ENCODE measurements at places on chromosomes 3 and 15.

- no peak for DNase-seq
Measured at GRCh38 chr3:63304421-63304820, 26.3 kb downstream of the SYNPR start.

DNA sequence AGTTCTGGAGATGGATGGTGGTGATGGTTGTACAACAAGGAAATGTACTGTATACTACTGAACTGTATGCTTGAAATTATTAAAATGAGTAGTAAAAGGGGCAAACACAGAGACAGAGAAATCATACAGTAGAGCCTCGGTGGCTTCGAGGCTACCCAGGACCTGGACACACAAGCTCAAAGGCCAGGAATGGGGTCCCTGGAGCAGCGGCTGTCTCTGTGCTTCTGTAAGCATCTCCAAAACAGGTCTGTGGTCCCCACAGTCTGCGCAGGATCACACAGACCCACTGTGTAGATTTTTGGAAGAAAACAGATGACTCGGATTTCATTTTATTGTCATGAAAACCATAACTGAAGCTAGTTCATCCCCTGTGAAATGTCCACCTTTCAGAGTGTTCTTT lies 39.7 kb downstream of the PGPEP1L start:
- no peak for DNase-seq

DNA sequence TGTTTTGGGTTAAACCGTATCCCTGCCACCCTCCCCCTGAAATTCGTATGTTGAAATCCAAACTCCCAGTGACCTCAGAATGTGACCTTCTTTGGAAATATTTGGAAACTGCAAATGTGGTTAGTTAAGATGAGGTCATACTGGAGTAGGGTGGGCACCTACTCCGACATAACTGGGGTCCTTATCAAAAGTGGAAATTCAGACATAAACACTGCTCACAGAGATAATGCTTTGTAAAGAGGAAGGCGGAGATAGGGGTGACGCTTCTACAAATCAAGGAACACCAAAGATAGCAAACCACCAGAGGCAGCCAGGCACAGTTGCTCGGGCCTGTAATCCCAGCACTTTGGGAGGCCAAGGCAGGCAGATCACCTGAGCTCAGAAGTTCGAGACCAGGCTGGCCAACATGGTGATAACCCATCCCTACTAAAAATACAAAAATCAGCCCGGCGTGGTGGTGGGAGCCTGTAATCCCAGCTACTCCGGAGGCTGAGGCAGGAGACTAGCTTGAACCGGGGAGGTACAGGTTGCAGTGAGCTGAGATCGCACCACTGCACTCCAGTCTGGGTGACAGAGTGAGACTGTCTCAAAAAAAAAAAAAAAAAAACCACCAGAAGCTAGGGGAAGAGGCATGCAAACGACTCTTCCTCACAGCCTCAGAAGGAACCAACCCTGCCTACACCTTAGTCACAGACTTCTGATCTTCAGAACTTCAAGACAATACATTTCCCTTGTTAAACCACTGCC lies 51.1 kb upstream of the CHD2 start:
- peak; percentile 43 for DNase-seq

GRCh38 chr3:52269776-52270175 lies 8.7 kb downstream of the WDR82 start:
- DNase-seq: no peak

DNA sequence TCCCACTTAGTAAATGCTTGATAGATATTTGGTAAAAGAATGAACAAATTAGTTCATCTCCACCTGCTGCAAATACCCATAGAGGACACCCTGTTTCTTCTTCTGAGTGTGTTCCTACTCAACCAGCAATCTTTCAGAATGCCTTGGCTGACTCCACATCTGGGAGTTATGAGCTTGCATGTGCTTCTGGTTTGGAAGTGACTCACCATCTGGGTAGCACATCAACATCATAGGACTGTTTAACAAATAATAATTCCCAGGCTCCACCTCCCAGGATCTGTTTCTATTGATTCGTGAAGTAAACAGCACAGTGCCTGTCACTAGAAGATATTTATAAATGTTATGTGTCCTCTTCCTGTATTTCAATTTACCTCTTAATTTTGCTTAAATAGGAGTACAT lies 580.1 kb downstream of the ROBO2 start:
- DNase-seq: no peak

- no peak for DNase-seq
Measured at GRCh38 chr15:94233441-94233840, 2.1 kb downstream of the MCTP2 start.

- DNase-seq: no peak
Measured at GRCh38 chr3:134034005-134034785, 4.5 kb upstream of the SLCO2A1 start.

GRCh38 chr3:151371526-151371925 lies 13.0 kb downstream of the P2RY12 start:
- DNase-seq: no peak

- DNase-seq: no peak
Measured at GRCh38 chr3:37723585-37723984, 138.1 kb upstream of the CTDSPL start.

- no peak for DNase-seq
Measured at GRCh38 chr3:184284696-184285095, 8.9 kb downstream of the ECE2 start.

DNA sequence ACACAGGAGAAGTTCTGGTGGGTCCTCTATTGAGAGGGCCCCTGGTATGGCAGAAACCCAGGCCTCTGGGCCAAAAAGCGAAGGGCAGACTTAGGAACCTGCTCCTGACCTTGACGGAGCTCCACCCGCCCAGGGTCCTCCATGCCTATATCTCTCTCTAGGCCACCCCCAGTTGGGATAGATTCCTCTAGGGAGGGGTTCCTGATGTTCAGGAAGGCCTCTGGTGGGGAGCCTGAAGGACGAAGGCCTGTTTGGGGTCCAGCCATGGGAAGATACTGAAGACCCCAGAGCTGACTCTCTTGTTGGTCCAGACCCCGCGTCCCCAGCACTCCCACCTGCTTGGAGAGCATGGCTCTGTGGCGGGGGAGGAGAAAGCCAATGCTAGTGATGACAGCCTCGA lies 104.2 kb downstream of the CORO2B start:
- no peak for DNase-seq

- DNase-seq: no peak
Measured at GRCh38 chr15:41734079-41734478, 40.2 kb upstream of the MAPKBP1 start.

- DNase-seq: no peak
Measured at GRCh38 chr3:4672725-4673275, 179.7 kb downstream of the ITPR1 start.

- DNase-seq: no peak
Measured at GRCh38 chr3:113719294-113719693, 22.9 kb upstream of the USF3 start.

DNA sequence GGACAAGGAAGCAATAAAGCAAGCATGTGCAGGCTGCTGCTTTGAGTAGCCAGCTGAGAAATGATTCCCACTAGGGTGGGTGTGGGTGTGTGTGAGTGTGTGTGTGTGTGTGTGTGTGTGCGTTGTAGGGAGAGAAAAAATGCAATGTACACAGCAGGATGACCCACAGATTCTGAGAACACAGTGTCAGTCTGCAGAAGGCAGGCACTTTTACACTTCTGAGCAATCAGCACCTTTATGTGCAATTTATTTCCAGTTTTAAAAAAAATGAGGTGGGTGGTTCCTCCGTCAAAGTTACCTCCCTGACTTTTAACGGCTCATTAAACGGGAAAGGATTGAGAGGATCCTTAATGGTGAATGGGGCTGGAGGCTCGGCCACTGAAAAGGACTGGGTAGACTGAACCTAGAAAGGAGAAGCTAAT lies 38.5 kb upstream of the LIPC start:
- DNase-seq: no peak

DNA sequence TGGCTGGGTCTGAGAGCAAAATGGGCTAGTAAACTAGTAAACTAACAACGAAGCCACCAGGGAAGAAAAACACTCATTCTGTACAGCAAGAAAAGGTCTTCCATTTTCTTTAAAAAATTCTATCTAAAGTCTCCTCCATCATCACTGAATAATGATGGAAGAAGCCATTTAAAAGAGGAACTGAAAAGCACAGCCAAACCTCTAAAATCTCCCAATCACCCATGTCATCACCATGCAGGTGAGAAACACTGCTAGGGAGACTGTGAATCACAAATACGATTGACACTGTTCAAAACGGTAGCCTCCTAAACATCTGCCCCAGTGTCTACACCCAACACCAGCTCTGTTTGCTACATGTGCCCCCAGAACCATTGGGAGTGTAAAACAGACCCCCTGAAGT lies 140.4 kb downstream of the RORA start:
- no peak for DNase-seq

DNA sequence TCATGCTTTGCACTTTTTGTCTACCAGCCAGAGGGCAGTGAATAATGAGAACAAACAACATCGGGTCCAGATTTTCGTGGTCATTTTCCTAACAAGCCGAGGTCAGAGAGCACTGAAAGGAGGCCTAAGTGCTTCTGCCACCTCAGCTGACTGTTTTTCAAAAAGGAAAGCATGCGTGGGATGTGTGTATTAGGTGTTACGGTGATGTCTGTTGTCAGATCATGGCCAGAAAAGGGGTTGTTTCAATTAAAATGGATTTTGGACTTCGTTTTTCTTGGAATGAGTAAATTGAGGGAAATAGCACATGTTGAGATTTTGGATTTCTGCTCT lies 99.5 kb downstream of the APBA2 start:
- DNase-seq: no peak

DNA sequence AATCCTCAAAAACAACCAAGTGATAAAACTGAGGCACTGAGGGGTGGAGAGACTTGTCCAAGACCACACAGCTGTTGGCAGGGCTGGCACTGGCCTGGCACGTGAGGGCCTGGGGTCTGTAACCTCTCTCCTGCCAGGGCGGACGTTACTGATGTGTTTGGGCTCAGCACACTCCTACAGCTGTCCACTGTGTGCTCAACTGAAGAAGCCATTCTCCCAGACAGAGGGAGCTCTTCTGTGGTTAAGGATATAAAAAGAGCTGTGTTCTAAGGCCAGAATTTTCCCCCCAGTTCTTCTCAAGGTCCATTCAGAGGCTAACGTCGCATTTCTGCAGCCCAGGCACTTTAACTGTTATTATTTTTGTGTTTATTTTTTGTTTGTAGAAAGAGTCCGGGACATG lies 429.0 kb upstream of the ATP11B start:
- DNase-seq: no peak

- no peak for DNase-seq
Measured at GRCh38 chr3:78610462-78611125, 1157.2 kb downstream of the ROBO1 start.

DNA sequence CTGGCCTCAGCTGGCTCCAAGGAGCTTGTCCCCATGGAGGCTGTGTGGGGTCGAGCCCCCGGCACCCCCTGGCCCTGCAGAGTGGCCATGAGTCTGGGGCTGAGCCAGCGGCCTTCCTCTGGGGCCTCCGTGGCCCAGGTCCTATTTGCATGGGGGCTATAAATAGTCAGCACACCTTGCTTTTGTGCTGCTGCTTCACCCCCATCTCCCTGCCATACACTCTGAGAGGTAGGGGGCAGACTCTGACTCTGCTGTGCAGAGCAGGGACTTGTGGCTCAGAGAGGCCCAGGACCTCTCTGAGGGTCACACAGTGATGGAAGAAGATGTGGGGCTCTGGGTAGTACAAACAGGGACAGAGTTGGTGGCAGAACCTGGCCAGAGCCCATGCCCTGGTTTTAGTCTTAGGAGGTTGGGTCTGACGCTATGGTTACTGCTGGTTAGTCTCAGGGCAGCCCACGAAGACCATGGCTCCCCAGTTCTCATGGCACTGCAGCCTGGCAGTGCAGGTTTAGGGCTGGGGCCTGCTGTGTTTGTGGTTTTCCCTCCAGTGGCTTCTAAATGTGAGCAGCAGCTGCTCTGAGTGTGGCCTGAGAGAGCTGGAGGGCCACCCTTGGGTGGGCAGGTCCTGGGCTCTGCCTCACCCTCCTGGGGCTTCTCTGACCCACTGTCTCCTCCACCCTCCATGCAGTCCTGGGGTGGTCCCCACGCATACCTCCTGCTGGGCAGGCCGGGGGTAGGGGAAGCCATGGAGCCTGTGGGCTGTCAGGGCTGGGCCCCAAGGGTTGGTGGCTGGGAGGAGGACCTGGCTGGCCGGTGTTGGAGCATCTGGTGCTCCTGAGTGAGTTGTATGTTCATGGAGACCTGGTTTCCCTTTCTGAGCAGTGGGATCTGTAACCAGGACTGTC lies 13.6 kb downstream of the PRKCD start:
- no peak for DNase-seq

GRCh38 chr15:72859757-72860145 lies 76.2 kb upstream of the ADPGK start:
- DNase-seq: no peak

DNA sequence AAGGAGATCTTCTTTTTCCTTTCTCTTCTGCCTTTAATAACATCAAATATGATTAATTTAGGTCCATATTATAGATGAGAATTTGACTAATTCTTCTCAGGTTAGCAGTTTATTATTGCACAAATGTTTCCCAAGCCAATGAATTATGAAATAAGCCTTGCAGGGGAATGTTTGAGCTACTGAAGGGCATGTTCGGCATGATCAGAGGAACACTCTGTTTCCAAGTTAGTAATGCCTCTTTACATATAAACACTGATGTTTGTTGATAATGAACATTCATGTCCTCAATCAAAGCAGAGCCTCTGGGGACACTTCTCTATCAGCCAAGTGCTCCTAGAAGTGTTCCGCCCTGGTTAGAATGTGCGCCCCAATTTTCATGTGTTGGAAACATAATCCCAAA lies 10.0 kb upstream of the CYP1A1 start:
- DNase-seq: no peak

- no peak for DNase-seq
Measured at GRCh38 chr3:79461129-79461792, 306.5 kb downstream of the ROBO1 start.

GRCh38 chr15:85742186-85742821 lies 52.4 kb downstream of the KLHL25 start:
- DNase-seq: no peak

DNA sequence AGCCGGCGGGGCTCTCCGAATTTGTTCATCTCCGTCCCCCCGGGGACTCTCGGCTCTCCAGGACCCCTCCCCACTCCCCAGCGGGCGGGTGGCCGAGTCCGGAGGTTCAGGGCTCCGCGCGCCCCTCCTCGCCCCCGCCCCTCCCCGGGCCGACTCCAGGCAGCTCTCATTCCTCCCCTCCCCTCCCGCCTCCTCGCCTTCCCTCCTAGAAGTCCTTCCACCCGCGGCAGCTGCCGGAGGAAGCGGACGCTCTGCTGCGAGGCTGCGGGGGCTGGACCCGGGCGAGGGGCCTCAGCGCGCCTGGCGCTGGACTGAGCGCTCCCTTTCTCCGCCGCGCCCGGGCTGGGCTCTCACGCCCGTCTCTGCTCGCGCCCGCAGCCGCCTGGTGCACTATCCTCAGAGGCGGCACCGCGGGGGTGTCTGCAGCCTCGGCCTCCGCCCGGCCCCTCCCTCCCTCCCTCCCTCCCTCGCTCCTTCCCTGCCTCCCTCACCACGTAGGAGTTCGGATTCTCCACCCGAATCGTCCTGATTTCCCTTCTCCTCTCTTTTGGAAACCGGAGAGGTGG lies at the start of gene ROBO2:
Gene ROBO2, plus strand, starts transcription at position 494 of the 566 bp plus-strand sequence. CDS start 687 bp downstream, outside the sequence.
- DNase-seq: no peak

- no peak for DNase-seq
Measured at GRCh38 chr3:58672451-58672850, 5.9 kb upstream of the FAM3D start.

All from hematopoietic multipotent progenitor cell (in vitro differentiated cells).